Hair follicular keratinocyte (primary cell): ENCODE measurements at places on chromosomes 3 and 15. TPM values are rescaled to one million over a fixed set of nuclear protein-coding genes. Genes with fewer than 3 reads are reported as not detected.

SLC22A13 gene
- not detected in 2 replicates for total RNA-seq

ARID3B gene
- total RNA-seq, result 4.0 and 6.8 TPM in 2 replicates

UNC13C gene
- total RNA-seq, result under 0.01 TPM in 1 of 2 replicates, not detected in the other

MKRN3 gene
- 0.70 and 0.80 TPM in 2 replicates for total RNA-seq

CISH gene
- total RNA-seq, result 5.1 and 6.6 TPM in 2 replicates

ECE2 gene
- total RNA-seq, result not detected in 2 replicates

MTHFS gene
- total RNA-seq, result 14.1 and 21.2 TPM in 2 replicates

C15orf62 gene
- not detected in 2 replicates for total RNA-seq
